G401 (cell line): ENCODE measurements at places on chromosomes 2 and 18. TPM values are rescaled to one million over a fixed set of nuclear protein-coding genes. Genes with fewer than 3 reads are reported as not detected.

The PLCD4 gene
- total RNA-seq = 1.2 and 1.3 TPM in 2 replicates

The ESPNL gene
- 6.8 and 19.3 TPM in 2 replicates for total RNA-seq

The SH2D6 gene
- not detected in 2 replicates for total RNA-seq

The ANKRD30BL gene
- total RNA-seq = not detected in 2 replicates

DNA sequence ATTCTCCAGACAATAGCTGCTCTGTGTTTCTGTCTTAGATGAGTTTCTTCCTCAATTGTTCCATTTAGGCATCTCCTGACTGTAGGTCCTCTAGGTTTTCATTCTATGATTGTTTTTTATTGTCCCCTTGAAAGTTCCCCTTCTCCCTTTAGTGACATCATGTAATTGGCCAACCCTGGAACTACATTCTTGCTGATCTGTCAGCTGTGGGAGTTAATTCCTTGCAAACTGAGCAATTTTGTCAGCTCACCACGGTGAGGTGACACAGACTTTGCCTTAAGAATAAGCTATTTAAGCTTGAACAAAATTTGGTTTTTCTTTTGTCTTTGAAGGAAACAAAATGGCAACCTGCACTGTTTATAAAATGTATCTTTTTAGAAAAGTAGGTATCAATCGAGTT, 95.9 kb downstream of the TXNL1 start:
- no peak for DNase-seq

GRCh38 chr2:104734937-104735586, 118.9 kb upstream of the POU3F3 start:
- DNase-seq = no peak

- no peak for DNase-seq
Observed at GRCh38 chr2:30231996-30232800, 864 bp downstream of the LBH start.

DNA sequence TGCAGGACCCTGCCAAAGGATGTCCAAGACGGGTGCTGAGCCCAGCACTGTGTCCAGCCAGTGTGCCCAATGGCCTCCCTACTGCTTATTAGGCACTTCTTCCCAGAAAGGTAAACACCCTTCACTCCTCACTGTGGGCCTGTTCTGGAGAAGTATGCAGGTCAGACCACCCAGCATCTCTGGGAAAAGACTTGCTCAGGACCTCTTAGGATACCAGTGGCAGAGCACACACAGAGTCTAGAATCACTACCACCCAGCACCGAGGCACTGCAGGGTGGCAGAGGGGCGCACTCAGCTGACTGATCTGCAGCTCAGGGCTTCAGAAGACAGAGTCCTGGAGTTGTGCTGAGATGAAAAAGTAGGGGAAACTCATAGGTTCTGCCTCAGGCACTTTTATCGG, 25.8 kb downstream of the XDH start:
- no peak for DNase-seq

GRCh38 chr2:60891180-60891579, 9.8 kb downstream of the REL start:
- no peak for DNase-seq

- no peak for DNase-seq
Observed at GRCh38 chr18:53886058-53886457, 338.4 kb downstream of the MBD2 start.

DNA sequence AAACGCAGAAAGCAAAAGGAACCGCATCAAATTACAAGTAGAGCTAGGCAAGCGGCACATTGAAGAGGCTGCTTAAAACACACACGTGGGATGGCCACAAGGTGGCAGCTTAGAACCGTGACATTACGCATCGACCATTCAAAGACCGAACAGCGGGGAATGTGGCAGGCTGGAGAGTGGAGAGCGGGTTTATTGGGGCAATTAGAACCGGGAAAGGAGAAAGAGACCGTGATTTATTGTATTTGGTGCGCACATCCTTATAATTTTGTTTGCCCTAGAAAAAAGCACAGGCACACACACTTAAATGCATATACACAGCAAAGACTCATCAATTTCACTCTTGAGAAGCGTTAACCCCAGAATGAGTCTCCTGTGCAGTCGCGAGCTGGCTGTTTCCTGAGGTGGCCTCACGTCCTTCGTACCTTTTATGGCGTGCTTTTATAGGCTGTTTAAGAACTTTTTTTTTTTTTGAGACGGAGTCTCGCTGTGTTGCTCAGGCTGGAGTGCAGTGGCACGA, 31.7 kb upstream of the MEP1B start:
- peak; percentile 92 for DNase-seq

DNA sequence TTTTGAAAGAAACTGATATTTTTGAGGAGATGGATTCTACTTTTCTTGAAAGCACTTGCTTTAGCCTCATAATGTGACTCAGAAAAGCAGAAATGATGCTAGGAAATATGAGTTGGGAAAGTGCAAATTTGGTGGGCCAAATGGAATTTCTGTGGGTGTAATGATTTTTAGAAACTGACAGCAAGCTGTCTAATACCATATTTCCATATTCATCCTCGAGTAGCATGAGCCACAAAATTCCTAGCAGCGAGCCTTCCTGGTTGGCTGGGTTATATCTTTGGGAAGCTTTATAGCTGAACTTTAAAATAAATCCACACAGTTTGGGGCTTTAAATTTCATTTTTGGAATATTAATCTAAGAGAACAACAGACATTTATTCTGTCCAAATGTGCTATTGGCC, 190.0 kb downstream of the DSC3 start:
- DNase-seq = no peak

- no peak for DNase-seq
Observed at GRCh38 chr2:16249246-16250055, 309.1 kb downstream of the MYCN start.

GRCh38 chr18:33169218-33169617, 271.3 kb downstream of the CCDC178 start:
- no peak for DNase-seq
